ENCODE measurements at places on chromosomes 6 and 20.

- no peak for DNase-seq
These were observed 13.3 kb downstream of the DUSP22 start for GRCh38 chr6:305371-306206.

DNA sequence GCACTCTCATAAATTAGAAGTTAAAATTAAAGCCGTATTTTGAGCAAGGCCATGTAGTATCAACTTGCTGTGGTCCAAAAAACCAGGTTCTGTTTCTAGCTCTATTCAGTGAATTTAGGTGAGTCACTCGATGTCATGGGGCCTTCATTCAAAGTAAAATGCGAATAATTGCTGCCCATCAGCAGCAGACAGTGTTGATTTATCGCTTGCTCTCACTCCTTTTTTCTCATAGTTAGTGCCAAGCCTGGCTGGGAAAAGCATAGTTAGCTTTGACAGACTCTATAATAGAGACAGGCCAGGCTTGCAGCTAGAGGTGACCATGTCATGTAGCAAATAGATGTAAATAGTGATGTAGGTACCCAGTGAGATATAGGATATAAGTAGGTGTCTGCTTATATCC is 136.0 kb downstream of the EDN1 start:
- DNase-seq: no peak

- DNase-seq: no peak
These were observed 58.0 kb upstream of the ZNF831 start for GRCh38 chr20:59105581-59105980.

- DNase-seq: no peak
These were observed 256.9 kb upstream of the SASH1 start for GRCh38 chr6:148085631-148086331.

- DNase-seq: no peak
These were observed at the start of gene NKAIN2 for GRCh38 chr6:123803504-123804013. NKAIN2 (plus strand) TSS chr6:123803865.

- no peak for DNase-seq
These were observed 244.5 kb downstream of the TPBG start for GRCh38 chr6:82607998-82608725.

GRCh38 chr6:149910721-149911151 is 12.2 kb downstream of the RAET1G start:
- no peak for DNase-seq

DNA sequence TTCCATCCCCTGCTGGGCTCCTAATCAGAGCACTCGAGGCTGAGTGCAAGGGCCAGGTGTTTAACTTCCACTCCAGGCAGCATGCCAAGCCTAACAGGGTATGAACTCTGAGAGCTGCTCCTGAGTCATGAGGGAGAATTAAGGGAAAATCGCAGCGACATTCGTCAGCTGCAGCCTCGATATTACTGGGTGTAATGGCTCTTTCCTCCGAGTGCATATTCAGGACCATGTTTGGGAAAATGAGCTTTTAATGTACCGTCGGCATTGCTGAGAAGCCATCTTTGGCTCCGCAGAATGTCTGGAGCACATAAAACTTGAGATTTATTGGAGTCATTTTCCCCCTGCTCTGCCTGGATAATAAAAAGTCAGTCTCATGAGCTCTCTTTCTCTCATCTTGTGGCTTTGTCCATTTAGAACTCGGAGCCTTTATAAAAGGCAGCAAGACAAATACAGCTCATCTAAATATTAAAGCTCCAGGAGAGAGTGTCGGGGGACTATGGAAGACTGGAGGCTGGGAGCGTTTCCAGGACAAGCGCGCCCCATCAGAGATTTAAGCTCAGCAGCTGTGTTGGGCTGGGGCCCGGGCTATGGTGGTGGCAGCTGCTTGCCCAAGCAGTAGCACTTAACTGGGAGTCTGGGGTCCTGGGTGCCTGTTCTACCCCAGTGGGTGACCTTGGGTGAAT is 103.7 kb downstream of the TOX2 start:
- no peak for DNase-seq

GRCh38 chr6:43803055-43803782 is 33.2 kb downstream of the VEGFA start:
- no peak for DNase-seq

GRCh38 chr6:99181174-99181573 is 168.3 kb downstream of the FAXC start:
- DNase-seq: no peak

DNA sequence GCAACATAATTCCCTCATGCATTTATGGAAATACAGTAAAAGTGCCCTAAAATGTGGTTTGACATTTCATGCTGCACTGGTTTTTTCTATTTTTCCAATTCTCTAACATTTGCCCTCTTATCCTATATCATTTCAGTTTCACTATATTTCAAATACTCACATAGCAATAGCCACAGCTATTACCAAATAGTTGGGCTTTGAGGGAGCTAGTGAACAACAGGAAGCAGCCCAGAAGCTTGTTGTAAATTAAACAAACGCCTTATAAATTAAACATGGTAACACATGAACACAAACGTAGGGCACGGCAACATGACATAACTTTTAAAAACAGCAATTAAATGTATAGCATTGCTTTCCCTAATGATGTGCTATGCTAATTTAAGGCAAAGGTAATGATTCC is 469.0 kb downstream of the CDC5L start:
- no peak for DNase-seq

GRCh38 chr6:144462058-144462457 is 176.9 kb downstream of the UTRN start:
- DNase-seq: no peak

- DNase-seq: no peak
These were observed 1.4 kb downstream of the C6orf52 start for GRCh38 chr6:10692965-10693538.

- no peak for DNase-seq
These were observed 14.8 kb upstream of the CALHM6 start for GRCh38 chr6:116446399-116446798.

GRCh38 chr6:75880305-75880704 is 131.3 kb downstream of the MYO6 start:
- no peak for DNase-seq

- peak; percentile 69 for DNase-seq
These were observed 5.6 kb downstream of the SRSF3 start for GRCh38 chr6:36599791-36600209.

GRCh38 chr6:20681243-20681684 is 147.0 kb downstream of the CDKAL1 start:
- no peak for DNase-seq

DNA sequence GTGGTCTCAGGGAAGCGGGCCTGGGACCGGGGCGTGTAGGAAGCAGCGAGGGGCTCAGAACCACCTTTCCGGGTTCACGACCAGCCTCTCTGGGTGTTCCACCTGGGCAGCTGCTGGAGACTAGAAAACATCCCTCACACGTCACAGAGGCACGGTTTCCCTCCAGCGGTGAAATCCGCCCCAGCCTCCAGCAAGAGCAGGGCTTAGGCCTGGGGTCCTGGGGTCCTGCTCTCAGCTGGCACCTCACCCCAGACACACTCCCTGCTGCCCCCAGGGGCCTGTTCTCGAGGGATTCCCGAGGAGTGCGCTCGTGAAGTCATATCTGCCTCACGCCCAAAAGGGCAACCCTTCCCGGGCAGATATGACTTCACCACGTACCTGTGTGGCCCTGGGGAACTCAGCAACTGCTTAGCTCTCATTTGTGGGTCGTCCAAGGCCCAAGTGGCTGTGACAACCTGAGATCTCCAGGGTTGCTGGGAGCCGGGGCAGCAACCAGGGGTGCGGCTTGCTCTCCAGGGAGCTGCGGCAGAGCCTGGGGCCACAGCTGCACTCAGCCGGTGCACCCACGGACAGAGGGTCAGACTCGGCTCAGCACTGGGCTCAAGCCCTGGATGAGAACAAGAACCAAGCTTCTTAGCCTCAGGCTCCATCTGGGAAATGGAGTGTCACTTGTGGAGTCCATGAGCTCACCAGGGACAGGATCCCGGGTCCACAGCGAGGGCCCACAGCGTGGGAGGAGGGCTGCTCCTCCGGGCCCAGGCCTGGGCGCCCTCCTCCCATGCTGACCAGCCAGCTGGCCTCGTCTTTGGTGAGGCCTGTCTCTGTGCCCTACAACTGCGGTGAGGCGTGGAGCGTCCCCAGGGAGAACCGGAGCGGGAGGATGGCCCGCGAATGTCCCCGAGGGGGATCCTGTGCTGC is 661 bp downstream of the FNDC11 start:
- DNase-seq: no peak

DNA sequence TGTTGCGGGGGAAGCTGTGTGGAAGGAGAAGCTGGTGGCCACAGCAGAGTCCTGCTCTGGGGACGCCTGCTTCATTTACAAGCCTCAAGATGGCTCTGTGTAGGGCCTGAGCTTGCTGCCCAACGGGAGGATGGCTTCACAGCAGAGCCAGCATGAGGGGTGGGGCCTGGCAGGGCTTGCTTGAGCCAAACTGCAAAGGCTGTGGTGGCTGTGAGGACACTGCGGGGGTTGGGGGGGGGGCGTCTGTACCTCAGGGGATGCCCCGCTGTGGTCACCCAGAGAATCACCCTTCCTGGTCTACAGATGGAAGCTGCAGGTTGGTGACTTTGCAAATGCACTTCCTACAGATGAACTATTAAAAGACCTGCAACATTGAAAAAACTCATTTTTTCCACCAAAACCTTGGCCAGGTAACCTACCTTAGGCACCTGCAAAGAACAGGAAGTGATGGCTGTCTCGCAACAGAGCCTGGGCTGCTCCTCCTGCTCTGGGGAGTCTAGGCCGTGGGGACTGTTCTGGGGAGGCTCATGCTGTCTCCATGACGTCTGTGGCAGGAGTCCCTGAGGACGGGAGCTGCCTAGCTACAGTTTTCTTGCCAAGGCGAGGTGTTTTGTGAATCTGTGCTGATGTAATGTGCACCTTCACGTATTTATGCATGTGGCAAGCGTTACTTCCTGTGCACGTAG is 7.3 kb downstream of the NPBWR2 start:
- DNase-seq: peak; percentile 72

- DNase-seq: no peak
These were observed 52.3 kb downstream of the SLX4IP start for GRCh38 chr20:10487142-10488136.

DNA sequence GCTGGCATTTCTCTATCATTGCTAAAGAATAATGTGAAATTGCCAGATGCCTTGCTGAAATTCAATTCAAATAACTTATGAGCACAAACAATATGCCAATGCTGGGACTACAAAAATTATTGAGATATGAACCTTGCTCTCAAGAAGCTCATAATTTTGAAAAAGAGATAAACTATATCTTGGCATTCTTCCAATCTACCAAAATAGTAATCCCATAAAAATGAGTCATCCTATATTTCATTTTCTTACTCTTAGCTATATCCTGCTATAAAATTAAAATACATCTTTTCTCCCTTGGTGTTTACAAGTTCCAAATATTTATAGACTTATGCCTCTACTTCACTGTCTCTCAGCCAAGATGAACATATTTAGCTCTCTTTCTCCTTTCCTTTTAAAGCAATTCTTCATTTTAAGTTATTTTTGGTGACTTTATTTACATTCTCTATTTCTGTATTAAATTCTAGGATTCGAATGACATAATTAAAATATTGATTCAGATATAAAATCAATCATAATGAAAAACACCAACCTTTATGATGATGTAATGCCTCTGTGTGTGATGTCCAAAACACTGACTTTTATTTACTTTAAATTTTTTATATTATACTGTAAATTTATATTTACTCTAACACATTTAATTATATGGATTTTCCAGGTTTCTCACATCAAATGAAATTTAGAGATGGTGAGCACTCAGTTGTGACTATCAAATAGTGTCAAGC is 152.6 kb downstream of the CDK19 start:
- DNase-seq: no peak

- DNase-seq: no peak
These were observed 12.9 kb upstream of the PRSS16 start for GRCh38 chr6:27234576-27234975.

DNA sequence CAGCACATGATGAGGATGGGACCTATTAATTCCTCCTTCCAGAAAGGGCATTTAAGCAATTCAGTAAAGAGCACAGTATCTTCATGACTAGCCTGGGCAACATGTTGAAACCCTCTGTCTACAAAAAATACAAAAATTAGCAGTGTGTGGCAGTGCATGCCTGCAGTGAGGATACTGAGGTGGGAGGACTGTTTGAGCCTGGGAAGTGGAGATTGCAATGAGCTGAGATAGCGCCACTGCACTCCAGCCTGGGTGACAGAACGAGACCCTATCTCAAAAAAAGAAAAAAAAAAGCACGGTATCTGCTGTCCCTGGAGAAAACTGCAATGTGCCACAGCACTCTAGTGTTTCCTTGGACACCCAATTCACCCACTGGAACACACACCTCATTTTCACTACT is 18.4 kb downstream of the SAMD3 start:
- no peak for DNase-seq

DNA sequence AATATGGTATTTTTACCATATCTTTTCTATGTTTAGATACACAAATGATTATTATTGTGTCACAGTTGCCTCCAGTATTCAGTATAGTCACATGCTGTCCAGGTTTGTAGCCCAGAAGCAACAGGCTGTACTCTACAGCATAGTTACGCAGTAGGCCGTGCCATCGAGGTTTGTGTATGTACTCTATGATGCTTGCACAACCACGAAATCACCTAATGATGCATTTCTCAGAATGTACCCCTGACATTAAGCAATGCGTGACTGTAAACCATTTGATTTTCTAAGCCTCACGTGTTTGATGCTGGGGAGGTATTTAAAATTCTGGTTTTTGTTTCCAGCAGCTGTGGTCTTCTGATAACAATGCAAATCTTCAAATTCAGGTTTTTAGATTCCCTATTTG is 207.6 kb downstream of the UST start:
- no peak for DNase-seq

GRCh38 chr6:26445934-26446667 is 5.8 kb downstream of the BTN3A3 start:
- DNase-seq: peak; percentile 66

GRCh38 chr6:148140772-148141557 is 201.7 kb upstream of the SASH1 start:
- no peak for DNase-seq

DNA sequence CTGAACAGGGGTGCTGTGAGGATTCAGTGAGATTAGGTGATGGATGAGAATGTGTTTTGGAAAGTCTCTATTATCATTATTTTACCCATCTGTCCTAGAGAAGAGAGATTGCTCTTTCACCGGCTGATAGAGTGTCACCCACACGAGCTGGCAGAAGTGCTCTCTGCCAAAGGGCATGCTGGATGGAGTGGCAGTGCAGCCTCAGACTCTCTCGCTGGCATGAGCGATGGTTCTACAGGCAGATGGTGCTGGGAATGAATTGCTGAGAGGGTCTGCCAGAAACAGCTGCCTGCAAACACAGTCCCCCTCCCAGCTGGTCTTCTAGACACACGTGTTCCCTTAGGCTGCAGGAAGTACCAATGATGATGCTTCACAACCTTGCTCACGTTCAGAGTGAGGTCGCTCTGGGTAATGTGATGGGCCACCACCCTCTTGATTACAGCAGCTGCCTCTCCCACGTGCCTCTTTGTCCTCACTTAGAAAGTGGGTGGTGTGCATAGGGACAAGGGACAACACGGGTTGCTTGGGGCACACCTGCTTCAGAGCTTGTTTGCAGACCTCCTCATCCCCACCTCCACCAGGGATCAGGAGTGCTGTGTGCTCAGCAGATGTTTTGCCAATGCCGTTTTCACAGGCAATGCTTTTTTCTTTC is 84.7 kb downstream of the FOXA2 start:
- no peak for DNase-seq

- no peak for DNase-seq
These were observed 29.2 kb upstream of the CGA start for GRCh38 chr6:87124074-87124473.
